GM12878 (cell line): ENCODE measurements at places on chromosomes 7 and 10. TPM values are rescaled to one million over a fixed set of nuclear protein-coding genes. Genes with fewer than 3 reads are reported as not detected.

DNA sequence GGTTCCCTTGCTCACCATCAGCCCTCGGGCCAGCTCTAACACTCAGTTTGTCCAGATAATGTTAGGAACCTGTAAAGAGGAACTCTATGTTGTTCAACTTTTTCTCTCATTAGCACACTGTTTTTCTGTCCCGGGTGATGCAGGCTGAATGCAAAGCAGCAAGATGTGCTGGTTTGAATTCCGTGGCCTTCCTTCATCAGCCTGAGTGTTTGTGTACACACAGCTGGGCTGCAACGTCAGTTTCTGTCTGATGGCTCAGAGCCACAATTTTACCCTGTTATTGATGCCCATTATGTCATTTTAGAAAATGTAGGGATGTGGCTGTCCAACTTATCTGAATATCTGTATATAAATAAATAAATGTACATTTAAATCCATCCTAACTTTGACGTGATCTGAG is 152.0 kb downstream of the PLPP4 start:
- DNase-seq: no peak

DNA sequence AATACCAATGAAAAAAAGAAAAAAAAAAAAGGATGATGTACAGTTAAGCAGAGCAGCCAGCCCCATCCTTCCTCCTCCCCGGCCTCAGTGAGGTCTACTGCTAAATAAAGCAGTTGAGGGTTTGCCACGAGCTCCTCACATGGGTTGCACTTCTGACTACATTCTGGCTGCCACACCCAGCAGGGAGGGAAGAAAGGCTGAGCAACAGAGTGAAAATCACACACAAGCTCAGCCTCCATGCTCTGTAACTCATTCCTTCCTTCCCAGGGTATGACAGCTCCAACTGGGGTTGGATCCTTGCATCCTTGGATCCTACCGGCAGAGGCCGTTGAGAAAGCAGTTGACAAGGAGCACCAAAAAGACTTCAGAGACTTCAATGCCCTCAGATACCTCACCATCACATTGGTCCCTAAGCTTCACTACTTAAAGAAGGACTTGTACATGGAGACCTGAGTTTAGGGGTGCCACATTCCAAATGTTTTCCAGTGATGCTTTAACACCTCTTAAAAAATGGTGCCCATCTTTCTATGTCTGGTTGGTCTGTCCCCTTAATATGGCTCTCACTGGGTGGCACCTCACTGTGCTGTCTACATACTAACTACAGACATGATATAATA is 52.9 kb upstream of the PIK3CG start:
- DNase-seq: no peak

GRCh38 chr10:43411536-43411935 is 2.5 kb upstream of the HNRNPF start:
- no peak for DNase-seq

GRCh38 chr7:110382736-110383135 is 708.2 kb upstream of the LRRN3 start:
- no peak for DNase-seq

GRCh38 chr10:132788831-132789219 is 2.9 kb upstream of the NKX6-2 start:
- DNase-seq: no peak

DNA sequence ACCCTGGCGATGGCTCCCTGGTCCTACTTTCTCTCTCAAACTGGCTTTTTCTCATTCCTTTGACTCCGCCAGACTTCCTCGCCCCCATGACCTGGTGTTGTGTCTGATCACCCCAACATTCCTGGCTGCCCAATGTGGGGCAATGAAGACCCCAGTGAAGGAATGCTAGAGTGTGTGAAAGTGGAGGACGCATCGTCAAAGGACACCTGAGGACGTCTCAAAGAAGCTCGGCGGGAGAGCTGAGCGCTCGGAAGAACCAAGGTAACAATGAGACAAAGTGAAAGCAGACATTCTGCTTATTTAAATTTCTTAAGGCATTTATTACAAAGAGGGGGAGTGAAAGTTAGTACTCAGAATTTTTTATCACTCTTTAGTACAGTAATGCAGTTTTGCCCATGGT is 31.7 kb upstream of the AKR1C2 start:
- DNase-seq: no peak

DNA sequence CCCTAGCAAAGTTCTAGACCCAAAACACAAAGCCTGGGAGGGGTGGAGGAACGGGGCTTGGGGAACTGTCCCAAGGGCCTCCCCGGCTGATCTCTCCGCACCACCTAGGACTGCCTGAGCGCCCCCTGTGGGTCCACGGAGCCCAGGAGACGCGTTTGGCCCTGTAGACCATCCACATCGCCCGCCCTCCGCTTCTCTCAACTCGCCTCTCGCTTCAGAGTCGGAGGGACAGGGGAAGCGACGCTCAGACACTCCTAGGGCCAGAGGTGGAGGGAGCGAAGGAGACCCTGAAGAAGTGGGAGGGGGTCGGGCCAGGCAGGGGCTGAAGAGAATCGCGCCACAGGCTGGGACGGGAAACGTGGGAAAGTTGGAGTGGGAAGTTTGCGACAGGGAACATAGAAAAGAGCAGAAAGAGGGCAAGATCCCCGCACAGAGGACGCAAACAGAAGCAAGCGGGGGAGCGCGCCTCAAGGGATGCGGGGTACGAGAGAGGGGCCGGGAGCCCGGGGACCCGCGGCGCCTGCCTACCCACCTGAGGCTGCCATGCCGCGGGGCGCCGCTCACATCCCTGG is 378 bp downstream of the PIK3AP1 start:
- DNase-seq: no peak

DNA sequence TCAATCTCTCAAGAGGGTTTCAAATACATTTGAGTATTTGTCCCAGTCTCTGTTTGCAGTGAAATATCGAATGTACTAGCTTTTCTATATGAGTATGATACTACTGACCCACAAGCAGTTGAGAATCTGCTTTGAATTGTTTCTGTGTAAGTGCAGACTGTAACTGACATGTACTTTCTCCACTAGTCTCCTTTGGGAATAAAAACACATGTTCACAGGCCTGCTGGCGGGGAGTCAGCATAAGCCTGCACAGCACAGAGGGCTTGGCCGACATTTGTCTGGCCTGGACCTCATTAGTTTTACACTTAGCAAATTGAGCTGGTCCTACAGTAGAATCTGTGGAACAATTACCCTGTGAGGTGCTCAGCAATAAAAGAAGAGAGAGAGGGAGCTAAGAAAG is 72.6 kb downstream of the ITGB8 start:
- DNase-seq: no peak

DNA sequence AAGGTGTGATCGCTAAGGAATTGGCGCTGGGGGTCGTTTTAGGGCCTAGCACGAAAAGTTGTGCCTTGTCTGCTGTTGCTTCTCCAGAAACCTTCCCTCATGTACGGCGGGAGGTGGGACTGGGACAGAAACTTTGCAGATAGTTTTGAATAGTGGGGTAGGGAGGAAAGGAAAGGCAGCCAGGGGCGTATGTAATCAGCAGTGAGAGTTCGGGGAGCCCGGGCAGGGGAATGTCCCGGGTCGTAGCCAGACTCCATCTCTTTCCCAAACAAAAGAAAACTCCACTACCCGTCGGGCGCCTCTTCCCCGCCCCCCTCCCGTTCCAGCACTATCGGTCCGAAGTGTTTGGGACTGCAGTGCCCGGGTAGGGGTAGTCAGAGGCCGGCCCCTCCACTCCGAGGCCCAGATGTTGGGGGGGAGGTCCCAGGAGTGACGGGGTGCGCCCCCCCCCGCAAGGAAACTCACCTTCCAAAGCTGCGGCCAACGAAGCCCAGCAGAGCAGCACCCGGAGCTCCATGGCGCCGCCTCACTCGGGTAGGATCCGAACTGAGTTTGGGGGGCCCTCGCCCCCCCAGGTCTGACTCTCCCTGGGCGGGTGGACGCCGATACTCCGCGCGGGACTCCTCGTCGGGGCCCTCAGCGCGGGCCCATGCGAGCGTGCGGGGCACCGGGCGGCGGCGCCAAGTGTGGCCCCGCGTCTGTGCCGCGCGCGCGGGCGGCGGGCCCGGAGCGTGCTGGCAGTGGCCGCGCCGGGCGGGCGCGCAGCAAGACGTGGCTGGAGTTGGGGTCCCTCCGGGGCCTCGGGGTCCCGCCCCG is 601 bp downstream of the EPHB4 start:
- DNase-seq: no peak

Gene ATG9B
- 0.36 and 0.48 TPM in 2 replicates for total RNA-seq

Gene NUTM2D
- total RNA-seq: 1.6 and 1.8 TPM in 2 replicates

Gene SEC31B
- total RNA-seq: 10.6 and 12.4 TPM in 2 replicates

Gene TMEM130
- total RNA-seq: not detected in 2 replicates

Gene GRM3
- total RNA-seq: 0.21 and 0.49 TPM in 2 replicates

Gene STEAP1
- total RNA-seq: 2.1 and 3.2 TPM in 2 replicates

Gene TRUB1
- 15.8 and 15.9 TPM in 2 replicates for total RNA-seq

Gene CALHM3
- total RNA-seq: 0.16 TPM in 1 of 2 replicates, not detected in the other

Gene RHOBTB1
- total RNA-seq: 0.21 TPM in 1 of 2 replicates, not detected in the other
